ENCODE measurements at places on chromosomes 1 and 21.

- DNase-seq = no peak
Observed at GRCh38 chr1:236024641-236025040, 40.2 kb downstream of the NID1 start.

DNA sequence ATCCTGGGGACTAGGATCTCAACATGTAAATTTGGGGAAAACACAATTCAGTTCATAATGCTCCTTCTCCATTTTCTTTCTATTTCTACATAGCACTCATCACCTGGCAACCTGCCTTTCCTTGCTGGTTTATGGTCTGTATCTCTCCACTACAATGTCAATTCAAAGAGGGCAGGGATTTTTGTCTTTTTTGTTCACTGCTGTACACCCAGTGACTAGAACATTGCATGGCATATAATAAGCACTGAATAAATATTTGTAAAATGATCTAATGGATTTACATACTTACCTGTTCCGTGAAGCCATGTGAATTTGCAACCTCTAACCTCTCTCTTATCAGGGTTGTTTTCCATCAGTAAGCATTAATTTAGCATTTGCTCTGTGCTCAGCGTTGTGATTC, 27.4 kb upstream of the TBX15 start:
- no peak for DNase-seq

- DNase-seq = no peak
Observed at GRCh38 chr1:27137544-27138075, 17.3 kb downstream of the SLC9A1 start.

GRCh38 chr1:219574484-219575087, 38.3 kb downstream of the ZC3H11B start:
- DNase-seq = no peak

- no peak for DNase-seq
Observed at GRCh38 chr1:176466514-176466913, 3.5 kb downstream of the PAPPA2 start.

GRCh38 chr1:192805832-192806323, 3.0 kb upstream of the RGS2 start:
- DNase-seq = no peak

DNA sequence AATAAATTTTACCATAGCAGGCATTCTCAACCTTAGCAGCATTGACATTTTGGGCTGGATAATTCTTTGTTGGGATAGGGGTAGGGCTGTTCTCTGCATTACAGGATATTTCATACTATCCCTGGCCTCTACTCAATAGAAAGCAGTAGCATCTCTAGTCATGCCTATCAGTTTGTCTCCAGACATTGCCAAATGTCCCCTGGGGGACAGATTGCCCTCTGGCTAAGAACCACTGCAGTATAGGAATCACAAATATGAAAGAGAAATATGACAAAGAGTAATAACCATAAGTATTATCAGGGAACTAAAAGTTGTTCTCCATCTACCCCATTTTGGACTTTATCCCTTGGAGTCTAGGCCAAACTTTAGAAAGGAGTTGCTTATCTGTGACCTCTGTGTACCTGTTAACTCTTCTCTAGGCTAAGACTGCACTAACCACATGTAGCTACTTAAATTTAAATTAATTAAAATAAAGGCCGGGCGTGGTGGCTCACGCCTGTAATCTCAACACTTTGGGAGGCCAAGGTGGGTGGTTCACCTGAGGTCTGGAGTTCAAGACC, 76.1 kb downstream of the AGO3 start:
- DNase-seq = no peak

DNA sequence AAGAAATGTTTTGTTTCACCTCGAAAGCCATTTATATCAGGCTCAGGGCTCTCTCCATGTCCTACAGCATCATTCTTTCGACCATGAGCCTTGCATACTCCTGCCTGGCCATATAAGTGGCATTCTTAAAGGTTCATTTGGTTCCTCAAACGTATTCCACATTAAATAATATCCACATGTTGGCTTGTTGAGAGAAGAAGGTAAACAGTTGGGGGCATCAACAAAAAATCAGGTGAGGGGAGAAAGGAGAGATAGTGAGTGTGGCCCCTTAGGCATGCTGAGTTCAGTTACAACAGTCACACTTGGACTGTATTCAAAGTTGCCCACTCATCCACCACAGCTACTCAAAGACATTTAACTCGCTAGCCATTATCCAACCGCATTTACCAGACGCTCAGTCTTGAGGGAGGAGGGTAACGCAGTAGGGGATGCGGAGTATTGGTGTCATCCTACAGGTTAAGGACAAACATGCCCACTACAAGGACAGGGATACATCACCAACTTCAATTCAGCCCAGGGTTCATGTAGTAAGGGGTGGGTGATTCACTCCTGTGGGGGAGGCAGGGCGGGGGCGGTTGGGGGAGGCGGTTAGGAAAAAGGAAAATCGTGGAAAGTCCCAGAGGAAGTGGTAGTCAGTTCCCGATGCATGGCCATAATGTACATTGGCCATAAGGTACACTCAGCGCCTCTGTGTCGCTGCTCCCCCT, 1.4 kb downstream of the ZNF697 start:
- no peak for DNase-seq

GRCh38 chr21:46094401-46095082, 3.4 kb upstream of the COL6A2 start:
- DNase-seq = no peak

- DNase-seq = no peak
Observed at GRCh38 chr1:95230768-95231191, 3.2 kb upstream of the RWDD3 start.

- DNase-seq = no peak
Observed at GRCh38 chr1:21938732-21939538, 1.8 kb upstream of the HSPG2 start.

DNA sequence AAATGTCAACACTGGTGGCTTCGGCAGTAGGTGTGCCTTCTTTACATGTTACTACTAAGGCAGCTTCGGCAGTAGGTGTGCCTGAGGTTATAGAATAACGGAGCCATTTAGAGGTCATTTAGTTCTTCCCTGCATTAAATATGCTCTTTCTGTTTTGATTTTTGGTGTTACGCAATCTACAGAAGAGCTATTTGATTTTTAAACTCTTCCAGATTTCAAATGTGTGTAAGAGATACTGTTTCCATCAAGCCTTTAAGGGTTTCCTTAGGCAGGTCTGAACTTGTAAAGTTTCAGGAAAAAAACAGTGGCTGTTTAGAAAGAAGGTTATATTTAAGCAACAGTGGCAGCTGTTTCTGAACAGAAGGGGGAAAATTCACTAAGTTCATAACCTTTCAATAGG, 54.8 kb downstream of the PIK3R3 start:
- no peak for DNase-seq

GRCh38 chr1:156821801-156822200, 5.2 kb upstream of the SH2D2A start:
- no peak for DNase-seq
